Fibroblast of upper back skin (primary cell): ENCODE measurements at places on chromosomes 11 and 22.

DNA sequence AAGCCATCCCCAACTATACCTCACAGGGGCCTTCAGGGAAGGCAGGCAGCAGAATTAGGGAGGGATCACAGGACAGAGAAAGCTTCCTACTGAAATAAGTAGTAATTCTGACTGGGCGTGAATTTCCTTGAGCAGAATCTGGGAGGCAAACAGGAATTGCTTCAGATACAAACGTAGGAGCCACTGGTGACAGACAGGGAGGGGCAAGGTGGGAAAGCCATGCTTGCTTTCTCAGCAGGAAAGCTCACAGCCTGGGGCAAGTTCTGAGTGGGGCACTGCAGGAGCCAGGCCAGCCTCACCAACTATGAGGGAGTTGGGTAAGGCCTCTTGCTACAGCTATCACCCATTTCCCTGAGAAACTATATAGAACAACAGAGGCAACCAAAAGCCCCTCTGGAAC is 43.6 kb downstream of the ARHGAP32 start:
- DNase-seq: no peak

DNA sequence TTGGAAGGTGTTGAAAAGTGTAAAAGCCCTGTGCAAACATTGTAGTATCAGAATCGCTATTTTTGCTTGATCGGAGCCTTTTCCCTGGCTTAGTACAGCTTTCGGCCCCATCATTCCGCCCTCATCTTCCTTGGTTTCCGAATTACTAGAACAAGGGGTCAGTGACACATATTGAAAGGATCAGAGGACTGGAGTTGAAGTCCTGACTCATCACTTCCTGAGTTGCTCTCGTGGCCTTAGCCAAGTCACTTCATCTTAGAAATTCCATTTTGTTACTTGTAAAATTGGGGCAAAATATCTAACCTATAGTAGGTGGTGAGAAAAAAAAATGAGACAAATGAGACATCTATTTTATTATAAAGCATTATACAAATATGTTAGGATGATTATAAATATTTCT is 375.0 kb downstream of the NTM start:
- peak; percentile 57 for DNase-seq

DNA sequence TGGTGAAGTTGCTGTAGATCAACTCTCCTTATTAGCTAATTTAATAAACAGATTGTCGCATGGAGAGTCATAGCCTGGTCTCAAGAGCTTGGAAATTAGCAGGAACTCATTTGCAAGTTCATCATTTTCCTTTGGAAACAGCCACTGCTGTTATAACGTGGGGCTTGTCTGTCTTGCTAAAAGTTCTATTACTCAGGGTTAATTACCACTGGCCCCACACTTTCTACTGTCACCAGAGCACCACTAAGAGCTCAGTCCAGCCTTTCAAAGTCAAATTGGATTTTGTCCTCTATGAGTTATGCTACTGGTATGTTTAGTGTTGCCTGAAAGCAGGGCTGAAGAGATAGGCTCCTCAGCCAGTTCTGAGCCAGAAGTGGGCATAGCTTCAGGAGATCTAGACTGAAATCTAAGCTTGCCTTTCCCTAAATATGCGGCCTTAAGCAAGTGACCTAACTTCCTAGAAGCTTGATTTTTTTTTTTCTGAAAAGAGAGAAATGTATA is 292.2 kb downstream of the INSC start:
- no peak for DNase-seq

- DNase-seq: no peak
These were observed 58.6 kb downstream of the SYTL2 start for GRCh38 chr11:85752201-85752889.

DNA sequence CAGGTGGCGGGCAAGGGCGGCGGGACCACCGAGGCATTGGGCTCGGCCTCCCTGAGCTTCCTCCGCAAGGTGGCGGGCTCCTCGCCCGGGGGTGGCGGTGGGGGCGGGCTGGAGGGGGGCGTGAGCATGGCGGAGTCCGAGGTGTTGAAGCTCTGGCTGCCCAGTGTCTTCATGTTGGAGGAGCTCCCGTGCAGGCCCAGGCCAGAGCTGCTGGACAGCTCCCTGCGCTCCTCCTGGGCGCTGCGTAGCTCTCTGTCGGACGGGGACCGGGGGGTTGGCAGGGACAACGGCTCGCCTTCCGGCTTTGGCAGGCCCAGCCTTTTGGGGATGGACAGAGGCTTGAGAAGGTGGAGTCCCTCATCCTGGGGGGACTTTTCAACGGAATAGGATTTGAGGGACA is 43.9 kb upstream of the BID start:
- DNase-seq: no peak

DNA sequence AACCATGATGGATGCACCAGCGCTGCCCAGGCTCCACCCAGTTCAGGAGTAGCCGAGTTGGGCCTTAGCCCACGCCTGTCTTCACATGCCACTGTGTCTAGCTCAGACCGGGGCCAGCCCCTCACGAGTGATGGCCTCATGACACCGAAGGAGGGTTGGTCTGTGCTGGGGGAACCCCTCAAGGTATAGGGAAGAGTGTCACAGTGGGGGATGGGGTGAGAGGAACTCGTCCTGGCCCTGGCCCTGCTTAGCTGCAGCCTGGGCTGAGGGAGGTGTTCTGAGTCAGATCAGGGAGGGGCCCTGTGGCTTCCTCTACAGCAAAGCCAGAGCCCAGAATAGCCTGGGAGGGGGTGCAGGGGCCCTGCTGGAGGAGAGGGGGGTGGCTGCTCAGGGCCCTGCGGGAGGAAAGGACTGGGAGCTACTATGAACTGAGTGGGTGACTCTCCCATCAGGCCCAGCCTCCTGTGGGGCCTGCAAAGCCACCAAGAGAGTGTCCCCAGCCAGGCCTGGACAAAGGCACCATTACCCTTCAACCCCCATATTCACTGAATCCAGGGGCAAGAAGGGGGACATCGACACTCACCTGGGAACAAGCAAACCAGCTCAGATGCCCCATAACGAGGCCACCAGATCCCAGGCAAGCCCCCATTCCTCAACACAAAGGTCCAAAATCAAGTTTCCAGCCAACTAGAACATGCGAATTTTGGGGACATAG is 41.2 kb downstream of the IGLL5 start:
- DNase-seq: peak; percentile 67

- no peak for DNase-seq
These were observed 30.5 kb downstream of the ALX4 start for GRCh38 chr11:44279483-44279882.

- no peak for DNase-seq
These were observed 40.6 kb downstream of the MUC6 start for GRCh38 chr11:995752-996420.

GRCh38 chr22:29539105-29539504 is 14.5 kb downstream of the THOC5 start:
- no peak for DNase-seq

- DNase-seq: no peak
These were observed 1.7 kb downstream of the FGF3 start for GRCh38 chr11:69817265-69818230.
